ENCODE measurements at places on chromosomes 6 and 20.

GRCh38 chr6:159916237-159916636, 25.4 kb downstream of the MAS1 start:
- DNase-seq, result no peak

GRCh38 chr6:45851034-45851400, 164.6 kb downstream of the CLIC5 start:
- DNase-seq, result no peak

DNA sequence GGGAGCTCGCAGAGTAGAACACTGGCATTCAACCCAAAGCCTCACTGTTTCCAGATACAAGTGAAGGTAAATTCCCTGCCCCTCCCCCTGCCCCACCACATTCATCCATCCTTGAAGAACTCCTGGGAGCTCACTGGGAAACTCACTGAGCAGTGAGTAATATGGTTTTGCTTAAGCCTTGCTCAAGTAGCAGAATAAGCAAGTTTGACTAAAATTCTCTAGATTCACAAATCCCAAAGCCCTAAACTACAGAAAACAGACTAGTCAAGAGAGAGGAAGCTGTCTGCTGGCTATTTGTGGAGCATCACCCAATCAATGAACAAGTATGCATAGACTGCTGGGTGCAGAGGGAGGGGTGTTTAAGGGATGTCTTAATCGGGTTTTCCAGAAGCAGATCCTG, 82.1 kb downstream of the UNC5CL start:
- DNase-seq, result no peak

- no peak for DNase-seq
Measured at GRCh38 chr20:48718786-48719578, 108.8 kb downstream of the PREX1 start.

DNA sequence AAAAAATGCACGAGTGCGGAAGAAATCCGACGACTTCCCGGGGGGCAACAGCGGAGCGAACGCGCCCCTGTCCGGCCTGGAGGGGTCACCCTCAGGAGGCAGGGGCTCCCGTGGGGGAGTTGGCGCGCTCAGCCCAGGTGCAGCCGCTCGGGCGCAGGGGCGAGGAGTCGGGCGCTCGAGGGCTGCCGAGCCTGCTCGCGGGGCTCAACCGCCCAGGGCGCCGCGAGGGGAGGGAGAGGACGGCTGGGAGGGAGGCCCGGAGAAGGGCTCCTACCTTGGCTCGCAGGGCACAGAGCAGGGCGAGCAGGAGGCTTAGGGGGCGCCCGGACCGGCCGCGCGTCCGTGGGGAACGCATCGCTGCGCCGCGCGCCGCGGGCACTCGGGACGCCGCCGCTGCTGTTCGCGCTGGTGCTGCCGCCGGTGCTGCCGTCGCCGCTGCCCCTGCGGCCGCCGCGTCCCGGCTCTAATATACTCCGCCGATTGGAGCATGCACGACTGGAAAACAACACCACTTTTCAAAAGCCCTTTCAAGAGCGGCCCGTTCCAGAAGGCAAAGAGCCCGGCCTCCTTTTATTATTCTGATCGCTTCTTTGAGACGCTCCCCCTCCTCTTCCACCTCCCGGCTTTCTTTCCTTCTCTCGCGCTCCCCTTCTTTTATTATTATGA, 490 bp downstream of the JAG1 start:
- DNase-seq, result no peak
